Activated naive CD4-positive, alpha-beta T cell (primary cell): ENCODE measurements at places on chromosomes 5 and 9.

GRCh38 chr9:78806492-78807160, 509.7 kb downstream of the PSAT1 start:
- no peak for DNase-seq

GRCh38 chr9:82581516-82581915, 481.4 kb downstream of the RASEF start:
- DNase-seq: no peak

DNA sequence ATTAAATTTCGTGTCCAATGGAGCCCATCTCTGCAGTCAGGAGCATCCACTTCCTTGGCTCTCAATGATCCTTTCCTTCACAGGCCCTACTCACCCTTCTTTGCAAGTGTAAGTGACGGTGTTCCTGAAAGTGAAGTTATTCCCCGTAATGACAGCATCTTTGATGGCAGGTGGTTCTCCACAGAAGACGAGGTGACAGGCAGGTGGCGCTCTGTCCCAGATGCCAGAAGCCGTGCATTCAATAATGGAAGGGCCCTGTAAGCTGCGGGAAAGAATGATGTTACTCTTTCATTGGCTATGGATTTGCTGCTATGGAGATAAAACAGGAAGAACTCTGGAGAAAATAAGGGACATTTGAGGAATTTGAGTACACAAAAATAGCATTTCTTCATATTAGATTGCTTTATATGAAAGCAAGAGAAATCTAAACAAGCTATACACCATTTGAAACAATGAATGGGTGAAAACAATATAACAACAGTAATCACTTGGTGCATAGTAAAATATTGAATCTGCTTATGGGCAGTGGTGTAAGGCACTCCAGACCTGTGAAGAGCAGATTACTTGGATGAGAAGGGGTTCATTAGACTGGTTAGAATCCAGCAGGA, 89.9 kb upstream of the TXNDC8 start:
- no peak for DNase-seq

DNA sequence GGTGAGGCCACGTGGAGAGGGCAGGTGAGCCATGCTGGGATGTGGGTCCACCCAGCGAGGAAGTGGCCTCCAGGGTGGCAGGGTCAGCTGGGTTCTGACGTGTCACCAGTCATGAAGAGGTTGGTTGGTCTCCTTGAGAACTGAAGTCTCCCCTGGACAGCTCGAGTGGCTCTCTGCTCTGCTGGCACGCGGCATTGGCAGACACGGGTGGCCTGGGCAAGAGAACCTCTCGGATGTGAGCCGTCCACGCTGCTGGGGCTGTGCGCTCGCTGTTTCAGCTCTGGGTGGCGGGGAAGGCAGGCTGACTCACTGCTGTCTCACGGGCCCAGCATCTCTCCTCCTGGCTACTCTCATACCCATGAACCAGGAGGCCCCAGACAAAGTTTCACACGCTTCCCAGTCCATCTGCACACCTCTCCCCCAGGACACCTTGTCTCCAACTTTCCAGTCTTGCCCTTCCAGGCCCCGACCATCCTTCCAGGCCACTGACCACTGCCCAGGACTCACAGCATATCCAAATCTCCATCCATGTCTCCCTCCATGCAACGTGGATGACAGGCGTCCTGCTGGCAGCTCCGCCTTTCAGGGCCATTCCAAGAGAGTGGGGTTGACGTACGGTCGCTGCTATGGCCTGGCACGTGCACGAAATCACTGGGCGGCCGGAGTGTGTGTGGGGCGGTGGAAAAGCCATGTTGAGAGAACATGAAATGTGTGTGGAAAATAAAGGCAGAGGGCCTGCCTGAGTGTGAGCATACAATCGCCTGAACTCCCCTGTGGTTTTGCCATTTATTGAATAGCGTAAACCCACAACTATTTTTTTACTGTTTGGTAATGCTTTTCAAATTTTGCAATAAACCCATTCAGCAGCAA, 145.0 kb upstream of the COL5A1 start:
- no peak for DNase-seq
